Motor neuron (in vitro differentiated cells): ENCODE measurements at places on chromosomes 5 and 9. TPM values are rescaled to one million over a fixed set of nuclear protein-coding genes. Genes with fewer than 3 reads are reported as not detected.

DNA sequence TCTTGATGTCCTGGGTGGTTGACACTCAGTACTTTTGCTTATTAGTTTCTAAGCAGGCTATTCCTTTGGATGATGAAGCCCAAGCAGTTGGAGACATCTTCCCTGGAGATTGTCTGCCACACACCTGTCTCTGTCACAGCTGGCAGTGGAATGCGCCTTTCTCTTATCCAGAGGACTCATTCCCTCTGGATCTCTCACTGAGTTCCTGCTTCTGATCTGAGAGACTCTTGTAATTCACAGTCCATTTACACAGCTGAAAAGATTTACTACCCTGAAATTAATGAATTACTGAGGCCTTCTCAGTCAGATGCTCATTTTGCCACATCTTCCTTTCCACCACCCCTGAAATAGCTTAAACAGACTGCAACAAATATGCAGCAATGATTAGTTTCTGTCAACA lies 15.9 kb downstream of the TAL2 start:
- ATAC-seq, result no peak

GRCh38 chr5:107563959-107564544 lies 106.7 kb downstream of the EFNA5 start:
- ATAC-seq, result no peak

DNA sequence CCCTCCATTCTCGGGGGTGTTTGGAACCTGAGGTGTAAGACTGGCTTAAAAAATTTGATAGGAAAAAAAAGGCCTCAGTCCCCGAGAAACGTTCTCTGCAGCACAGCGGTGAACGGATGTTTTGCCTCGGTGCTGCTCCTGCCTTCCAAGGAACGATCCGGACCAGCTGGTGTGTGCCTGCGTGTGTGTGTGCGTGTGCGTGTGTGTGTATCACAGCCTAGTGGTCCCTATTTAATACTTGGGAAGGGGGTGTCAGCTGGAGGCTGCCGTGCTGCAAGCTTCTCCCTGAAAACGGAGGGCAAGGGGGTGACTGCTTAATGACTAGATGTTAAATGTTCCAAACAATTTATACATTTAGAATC lies 76.9 kb downstream of the LHX2 start:
- no peak for ATAC-seq

DNA sequence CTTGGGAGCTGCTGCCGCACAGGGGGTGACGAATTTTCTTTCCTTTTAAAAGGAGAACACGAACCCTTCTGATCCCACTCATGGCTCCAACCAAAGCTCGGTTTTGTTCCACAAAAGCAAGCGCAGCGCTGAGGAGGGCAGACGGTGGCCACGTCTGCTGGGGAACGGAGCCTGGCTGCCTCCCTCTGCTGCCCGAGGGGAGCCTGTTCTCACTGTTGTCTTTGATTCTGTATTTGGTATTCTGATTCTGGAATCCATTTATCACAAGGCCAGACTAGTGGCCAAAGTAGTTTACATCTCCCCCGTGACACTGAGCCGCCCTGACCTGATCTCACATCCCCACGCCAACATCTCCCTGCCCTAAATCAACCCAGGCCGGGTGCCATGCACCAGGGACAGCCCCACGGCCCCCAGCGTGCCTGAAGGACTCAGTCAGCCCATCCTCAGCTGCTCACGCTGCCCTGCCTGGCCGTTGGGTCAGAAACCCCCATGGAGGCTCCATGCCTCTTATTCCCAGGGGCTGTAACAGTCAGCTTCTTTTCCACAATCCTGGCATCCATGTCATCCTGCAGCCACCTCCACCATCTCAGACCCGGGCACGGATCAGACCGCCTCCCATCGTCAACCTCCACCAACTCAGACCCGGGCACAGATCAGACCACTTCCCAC lies 6.7 kb upstream of the NSMF start:
- no peak for ATAC-seq

DNA sequence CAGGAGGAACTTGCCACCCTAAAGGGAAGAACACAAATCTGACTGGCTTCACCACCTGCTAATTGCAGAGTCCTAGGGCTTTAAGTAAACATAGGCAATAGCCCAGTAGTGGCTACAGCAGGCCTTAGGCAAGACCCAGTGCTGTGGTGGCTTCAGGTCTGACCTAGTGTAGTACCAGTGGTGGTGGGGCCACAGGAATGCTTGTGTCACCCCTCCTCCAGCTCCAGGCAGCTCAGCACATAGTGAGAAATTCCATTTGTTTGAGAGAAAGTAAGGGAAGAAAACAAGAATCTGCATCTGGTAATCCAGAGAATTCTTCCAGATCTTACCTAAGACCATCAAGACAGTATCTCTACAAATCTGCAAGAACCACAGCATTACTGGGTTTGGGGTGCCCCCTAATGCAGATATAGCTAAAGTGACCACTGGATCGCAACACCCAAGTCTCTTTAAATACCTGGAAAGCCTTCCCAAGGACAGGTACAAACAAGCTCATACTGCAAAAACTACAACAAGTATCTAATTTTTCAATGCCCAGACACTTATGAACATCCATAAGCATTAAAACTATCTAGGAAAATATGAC lies 102.6 kb upstream of the TRPM3 start:
- no peak for ATAC-seq

DNA sequence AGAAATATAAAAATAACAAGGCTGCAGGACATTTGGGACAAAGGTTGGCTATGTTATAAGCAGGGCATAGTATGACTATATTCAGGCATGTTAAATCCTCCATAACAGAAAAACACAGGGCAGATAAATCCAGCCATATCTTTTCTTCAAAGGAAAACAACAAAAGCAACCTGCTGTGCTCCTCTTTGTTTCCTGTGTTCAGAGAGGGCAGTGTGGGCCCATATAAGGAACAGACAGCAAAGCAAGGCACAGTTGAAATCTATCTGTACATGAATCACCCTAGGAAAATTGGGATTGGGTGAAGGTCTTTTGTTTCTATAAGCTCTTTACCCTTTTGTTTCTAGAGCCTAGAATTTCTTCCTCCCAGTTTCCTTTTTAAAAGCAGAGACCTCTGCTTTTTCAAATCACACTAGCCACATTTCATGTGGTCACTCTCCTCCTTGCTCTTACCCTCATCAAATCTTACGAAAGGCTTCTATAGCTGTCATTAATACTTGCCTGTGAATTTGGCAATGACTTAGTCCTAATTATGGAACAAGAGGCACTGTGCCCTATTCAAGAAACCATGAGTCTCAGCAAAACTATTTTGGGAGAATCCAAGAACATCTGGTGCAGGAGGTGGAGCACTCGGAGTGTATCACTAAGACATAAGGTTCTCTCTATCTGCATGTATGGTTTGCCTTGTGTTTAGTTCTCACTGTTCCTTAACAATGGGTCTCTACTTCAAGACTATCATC lies 1.8 kb downstream of the GZMA start:
- no peak for ATAC-seq

DNA sequence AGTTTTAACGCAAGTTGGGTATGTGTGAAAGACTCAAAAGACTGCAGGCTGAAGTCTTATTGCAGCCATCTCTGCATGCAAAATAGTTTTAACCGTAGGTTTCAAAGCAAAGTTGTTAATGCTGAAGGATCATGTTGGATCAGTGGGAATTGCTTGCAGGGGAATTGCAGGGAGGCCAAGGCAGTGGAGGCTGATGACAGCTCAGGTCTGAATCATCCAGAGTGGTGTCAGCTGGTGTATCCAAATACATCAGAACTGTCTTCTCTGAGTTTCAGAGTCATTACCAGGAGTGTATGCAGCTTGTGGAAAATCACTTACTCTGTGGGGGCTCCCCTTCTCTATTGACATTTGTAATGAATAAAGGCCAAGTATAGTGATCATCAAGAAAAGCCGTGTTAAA lies 435.7 kb downstream of the SH3GL2 start:
- ATAC-seq, result peak; percentile 95

Gene LRRC19
- 0.61 and 0.92 TPM in 2 replicates for total RNA-seq

Gene PHF2
- total RNA-seq, result 28.3 and 30.9 TPM in 2 replicates
